ENCODE measurements at places on chromosomes 12 and 14.

DNA sequence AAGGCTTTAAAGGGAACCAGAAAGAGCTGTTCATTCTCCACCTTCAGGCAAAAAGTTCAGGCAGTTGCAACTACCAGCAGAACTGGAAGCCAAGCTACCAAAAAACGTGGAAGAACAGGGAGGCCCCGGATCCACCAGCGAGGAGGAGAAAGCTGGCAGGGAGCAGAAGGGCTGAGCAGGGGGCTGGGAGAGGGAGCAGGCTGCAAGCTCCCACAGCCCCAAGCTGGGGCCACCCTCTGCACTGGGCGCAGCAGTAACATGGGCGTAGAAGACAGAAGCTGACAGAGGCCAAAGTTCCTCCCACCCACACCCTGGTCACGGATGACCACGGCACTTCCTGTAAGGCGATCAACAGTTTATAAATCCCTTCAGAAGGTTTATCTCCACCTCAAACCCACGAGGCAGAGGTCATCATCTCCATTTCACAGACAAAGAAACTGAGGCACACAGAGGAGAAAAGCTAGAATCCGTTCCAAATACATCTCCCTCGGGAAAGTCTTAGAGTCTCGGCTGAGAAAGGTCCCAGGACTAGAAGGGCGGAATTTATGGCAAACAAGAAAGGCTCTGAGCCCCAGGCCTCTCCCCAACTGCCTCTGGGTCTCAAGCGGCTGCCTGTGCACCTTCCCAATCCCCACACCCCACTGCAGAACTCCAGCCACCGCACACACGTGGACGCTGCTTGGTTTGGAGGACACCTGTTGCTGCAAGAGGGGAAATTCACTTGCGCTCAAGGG lies 1.8 kb downstream of the CCDC85C start:
- DNase-seq: no peak

GRCh38 chr14:89927186-89927865 lies 27.2 kb downstream of the EFCAB11 start:
- DNase-seq: no peak

- no peak for DNase-seq
Observed at GRCh38 chr12:117583677-117584225, 222.3 kb upstream of the NOS1 start.

GRCh38 chr14:100140452-100141078 lies 18.9 kb downstream of the DEGS2 start:
- no peak for DNase-seq

DNA sequence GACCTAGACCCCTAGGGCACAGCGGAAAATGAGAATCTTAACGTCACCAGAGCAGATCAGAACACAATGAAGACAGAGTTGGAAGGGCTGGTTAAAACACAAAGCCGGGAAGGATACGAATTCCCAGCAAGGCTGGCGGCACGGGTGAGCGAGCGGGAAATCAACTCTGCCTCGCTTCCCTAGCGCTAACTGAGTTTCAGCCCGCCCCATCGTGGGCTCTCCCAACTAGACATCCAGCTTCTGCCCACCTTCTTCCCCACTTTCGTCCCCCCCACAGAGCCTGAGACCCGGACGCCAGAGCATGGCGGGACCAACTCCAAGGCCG lies 377 bp downstream of the CCNT1 start:
- DNase-seq: no peak

DNA sequence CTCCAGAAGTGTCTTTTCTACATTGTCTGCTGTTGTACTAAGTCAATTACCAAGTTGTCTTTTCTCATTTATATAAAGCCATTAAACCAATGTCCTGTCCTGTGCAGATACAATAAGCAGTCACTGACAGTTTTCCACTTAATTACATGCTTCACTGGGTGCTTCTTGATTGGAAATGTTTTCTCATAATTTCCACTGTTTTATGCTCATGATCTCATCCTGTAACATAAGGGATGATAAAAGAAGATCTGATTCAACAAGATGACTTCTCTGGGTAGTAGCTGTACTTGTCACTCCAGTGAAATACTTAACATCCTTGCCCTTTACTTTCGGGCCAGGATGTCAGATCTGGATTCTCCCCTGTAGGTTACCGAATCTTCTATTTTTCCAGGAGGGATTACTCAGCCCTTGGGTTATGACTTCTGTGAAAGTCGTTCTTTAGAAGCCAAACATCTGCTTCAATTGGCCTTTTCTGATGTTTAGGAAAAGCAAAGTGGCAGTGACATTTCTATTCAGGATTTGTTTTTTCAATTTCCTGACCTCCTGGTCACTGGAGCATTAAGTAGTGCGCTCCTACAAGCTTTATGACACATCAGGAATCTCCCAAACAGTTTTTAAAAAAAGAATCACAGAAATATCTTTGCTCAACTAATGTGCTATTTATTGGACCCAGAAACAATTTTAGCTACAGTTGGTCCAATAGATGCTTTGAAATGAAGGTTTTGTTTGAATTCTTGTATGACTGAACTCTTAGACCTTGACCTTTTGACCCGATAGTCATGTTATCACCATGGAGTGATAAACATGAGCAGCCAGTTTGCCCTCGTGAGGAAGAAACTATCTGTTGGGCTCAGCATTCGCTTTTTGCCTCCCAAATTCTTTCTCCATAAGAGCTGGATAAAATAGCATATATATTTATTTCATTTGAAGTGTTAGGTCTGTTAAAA lies 234.5 kb upstream of the SSTR1 start:
- no peak for DNase-seq

- DNase-seq: no peak
Observed at GRCh38 chr12:114682106-114682784, 1.7 kb downstream of the TBX3 start.

Measured in effector CD8-positive, alpha-beta T cell (primary cell).